ENCODE measurements at places on chromosomes 2 and 18. TPM values are rescaled to one million over a fixed set of nuclear protein-coding genes. Genes with fewer than 3 reads are reported as not detected.

DNA sequence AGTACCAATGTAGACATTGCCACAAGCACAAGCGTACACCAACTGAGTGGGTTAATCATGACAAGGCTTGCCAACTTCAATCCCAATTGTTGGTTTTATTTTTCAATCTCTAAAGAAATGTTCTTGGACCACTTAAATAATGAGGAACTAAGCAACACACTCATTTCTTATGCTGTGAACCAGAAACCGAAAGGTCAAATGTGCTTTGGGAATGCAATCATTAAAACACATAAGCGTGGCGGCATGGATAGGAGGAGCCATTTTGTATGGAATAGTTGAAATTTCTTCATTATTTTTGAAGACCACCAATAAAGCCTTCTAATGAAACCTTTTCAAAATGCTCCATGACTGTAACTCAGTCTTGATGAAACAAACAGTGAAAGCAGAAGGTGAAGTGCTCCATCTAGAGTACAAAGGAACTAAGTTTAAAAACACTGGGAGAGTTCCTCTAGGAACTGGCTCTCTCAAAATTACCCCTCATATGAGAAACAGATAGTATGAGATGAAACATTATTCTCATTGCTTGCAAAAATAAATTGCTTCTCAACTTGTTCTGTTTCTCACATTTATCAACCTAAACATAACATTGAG, 113.2 kb upstream of the CHST9 start:
- peak; percentile 22 for DNase-seq

DNA sequence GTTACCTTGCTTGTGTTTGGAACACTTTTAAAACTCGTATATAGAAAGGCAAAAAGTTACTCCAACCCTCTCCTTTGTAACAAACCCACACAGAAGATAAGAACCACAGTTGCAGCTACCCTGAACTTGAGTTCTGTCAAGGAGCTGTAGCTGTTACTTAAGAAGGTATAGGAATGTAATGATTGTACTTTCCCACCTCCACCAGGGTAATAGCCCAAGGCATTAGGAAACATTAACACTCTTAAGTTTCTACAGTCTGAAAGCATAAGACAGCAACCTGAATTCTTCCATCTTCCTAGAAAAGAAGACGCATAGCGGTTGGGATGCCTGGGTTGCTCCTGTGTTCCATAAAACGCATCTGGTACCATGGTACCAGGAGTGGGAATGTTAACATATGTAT, 43.0 kb downstream of the ITGA4 start:
- DNase-seq: no peak

- no peak for DNase-seq
Measured at GRCh38 chr2:19462256-19462645, 103.8 kb upstream of the OSR1 start.

- DNase-seq: no peak
Measured at GRCh38 chr2:116737951-116738350, 1076.5 kb upstream of the DDX18 start.

DNA sequence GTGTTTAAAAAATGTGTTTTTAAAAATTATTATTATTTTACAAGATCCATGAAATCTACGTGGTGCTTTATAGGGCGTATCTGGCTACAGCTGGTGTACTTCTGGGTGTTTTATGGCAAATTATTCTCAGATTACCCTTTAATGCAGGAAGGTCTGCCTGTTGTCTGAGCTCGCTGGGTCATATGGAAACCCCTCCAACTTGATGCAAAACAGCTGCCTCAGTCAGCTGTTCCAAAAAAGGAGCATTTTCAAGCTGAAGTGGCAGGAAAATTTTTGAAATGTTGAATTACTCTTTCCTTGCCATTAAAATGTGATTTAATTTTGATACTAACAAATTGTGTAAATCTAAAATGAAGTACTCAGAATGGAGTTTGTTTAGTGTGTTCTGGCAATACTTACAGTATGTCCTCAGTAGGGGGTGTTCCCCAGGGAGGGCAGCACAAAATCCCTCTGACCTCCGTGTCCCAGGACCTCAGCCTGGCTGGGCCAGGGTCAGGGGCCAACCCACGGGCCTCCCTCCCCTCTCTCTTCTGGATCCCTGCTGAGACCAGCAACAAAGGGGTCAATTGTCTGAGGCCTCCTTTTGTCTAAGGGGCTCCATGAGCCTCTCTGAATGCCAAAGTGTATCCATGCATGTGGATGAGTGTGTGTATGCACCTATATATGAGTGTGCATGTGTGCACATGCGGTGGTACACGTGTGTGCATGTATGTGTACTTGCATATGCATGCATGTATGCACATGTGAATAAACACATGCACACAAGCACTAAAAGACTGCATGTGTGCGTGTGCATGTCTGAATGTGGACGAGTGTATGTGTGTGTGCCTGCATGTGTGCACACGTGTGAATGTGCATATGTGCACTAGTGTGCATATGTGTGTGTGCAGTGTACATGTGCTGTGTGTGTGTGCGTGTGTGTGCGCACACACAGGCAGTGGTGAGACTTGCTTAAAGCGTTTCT, 105.4 kb downstream of the ACOXL start:
- DNase-seq: no peak

- no peak for DNase-seq
Measured at GRCh38 chr2:204986641-204987040, 441.4 kb downstream of the PARD3B start.

DNA sequence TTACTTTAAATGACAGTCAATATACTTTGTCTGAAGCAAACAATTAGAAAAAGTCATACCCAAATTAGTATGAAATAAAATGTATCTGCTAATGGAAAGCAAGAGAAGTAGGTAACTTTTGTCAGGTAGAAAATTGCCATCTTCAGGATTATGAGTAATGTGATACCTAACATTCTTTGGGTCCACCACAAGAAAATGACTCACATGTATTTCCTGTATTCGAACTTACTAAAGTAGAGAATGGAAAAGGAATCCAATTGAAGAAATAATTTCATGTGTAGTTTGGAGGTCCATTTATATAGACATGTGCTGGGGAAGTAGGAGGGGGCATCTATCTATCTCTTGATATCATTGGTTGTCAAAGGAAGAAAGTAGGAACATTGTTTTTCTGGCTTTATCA, 636.2 kb upstream of the CHAC2 start:
- DNase-seq: no peak

C2orf72 gene
- 0.67 TPM for total RNA-seq
